Stimulated activated CD4-positive, alpha-beta T cell treated with anti-CD3 and anti-CD28 coated beads, TNF-alpha, amount 100 ng/mL, for 1 hour (primary cell): ENCODE measurements at places on chromosomes 5 and 9.

- DNase-seq = no peak
Measured at GRCh38 chr5:135027697-135028615, 6.1 kb downstream of the PITX1 start.

GRCh38 chr9:108104991-108105390, 615.4 kb upstream of the KLF4 start:
- no peak for DNase-seq

- no peak for DNase-seq
Measured at GRCh38 chr5:145130996-145131395, 704.1 kb downstream of the PRELID2 start.

DNA sequence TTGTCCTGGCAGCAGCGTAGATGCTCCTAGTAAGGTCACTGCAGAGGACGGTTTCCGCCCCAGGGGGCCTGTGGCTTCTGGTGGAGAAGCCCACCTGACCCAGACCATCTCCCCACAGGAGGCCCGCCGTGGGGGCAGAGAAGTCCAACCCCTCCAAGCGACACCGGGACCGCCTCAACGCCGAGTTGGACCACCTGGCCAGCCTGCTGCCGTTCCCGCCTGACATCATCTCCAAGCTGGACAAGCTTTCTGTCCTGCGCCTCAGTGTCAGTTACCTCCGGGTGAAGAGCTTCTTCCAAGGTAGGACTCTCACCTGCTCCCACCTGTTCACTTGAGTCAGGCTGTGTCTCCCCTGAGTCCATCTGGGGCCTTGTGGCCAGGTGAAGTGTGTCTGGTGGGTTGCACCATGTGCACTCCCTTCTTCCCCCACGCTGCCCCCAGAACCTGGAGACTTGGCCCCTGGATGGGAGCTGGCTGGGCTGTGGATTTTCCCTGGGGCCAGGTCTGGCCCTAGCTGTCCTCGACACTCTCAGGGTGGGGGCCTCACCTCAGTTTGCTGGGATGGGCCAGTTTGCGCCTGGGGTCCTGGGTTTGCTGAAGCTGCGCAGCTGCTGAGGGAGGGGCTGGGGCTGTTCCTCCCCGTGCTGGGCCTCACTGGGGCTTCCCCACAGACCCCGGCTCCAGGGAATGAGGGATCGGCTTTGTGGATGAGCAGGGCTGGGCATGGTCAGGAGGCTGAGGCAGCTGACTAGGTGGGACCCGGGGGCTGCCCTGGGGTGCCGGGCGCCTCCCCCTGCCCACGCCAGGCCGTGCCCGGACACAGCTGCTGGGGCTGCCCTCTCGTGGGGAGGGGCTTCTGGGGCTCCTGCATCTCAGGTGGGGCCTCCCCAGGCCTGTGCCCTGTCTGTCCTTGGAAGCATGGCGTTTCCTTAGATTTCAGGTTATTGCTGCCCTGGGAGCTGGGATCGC, 32.4 kb downstream of the AHRR start:
- no peak for DNase-seq

DNA sequence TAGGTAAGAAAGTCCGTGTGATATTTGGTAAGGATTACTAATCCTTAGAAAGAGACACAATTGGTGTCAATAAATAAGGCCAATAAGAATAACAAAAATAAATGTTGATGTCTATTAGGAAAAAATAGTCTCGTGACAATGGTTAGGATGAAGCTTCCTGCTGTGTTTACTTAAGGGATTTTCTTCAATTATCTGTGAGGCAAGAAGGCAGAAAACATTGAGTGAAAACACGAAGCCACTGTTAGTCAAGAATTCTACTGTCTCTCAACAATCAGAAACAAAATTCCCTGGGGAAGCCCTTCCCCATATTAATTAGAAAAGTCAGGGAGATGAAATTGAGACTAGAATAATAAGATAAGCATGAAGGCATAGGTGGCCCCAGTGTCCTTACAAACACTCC, 149.0 kb downstream of the SYK start:
- no peak for DNase-seq

DNA sequence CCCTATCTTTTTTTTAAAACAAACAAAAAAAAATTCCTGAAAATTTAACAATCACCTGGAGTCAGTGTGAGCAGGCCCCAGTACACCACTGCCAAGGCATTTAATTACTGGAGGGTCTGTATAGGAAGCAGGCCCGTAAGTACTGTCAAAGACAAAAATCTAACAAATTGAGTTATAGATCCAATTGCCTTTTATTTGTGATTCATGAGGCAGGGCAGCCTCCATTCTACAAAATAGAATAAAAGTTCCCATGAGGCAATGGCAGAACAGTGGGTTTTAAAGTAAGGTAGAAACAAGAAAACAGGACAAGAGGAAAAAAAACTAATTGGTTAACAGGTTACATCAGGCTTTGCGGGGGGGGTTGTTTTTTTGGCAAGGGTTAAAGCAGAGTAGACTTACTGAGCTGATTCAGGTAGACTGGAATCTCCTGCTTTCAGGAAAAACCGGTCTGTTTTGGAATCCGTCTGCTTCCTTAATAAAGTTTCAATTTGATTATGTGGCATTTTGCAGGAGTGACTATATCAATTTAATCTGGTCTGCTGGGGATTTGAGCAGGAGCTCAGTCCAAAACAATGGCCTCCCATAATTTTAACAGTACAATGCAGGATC, 48.9 kb downstream of the AUH start:
- DNase-seq = no peak

DNA sequence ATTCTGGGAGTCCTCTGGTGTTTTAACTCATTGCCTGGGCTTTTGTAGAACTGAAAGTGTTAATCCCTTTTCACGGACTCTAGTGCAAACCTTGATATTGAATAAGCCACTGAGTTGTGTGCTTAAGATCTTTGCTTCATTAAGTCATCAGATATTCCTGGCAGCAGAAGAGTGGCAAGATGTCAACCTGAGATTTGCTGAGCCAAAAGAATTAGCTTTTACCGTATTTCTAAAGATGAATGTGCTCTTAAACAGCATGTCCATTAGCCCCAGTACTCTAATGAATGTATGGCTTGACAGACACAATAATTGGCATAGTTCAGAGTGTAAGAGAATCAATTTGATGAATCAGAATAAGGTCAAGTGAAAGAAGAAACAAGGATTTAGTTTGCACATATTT, 87.2 kb upstream of the CDH6 start:
- no peak for DNase-seq

DNA sequence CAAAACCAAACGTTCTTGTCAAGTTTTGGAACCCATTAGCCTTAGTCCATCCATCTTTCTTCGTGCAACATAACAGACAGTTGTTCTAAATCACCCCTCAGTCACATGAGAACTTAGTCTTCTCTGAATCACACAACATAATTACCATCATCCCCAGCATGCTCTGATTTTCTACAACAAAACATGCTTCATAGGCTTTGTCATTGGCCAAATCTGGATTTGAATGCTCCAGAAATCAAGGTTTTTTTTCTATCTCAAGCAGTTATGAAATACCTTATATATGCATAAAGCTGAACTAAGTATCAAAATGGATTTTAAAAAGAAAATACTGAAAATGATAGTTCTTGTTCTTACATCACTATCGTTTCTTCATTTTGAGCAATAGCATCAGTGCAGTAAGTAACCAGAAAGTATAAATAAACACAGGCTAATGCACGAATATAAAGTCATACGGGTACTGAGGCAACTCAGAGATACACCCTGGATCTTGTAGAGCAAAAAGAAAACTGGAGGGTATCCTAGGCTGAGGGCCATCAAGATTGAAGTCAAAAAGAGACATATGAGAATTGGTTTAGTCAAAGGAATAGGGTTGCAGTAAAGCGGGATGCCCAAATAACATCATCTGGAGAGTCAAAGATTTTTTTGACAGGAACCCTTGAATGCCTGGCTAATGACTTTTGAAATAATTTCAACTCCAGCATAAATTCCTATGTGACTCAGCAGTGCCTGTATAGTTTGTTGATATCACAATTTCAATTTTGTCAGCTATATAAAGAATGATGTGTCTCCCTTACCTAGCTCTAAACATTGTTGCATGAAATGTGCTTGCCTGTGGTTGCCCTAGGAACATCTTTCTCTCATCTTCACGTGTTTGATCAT, 164.7 kb downstream of the ADAMTSL1 start:
- no peak for DNase-seq

DNA sequence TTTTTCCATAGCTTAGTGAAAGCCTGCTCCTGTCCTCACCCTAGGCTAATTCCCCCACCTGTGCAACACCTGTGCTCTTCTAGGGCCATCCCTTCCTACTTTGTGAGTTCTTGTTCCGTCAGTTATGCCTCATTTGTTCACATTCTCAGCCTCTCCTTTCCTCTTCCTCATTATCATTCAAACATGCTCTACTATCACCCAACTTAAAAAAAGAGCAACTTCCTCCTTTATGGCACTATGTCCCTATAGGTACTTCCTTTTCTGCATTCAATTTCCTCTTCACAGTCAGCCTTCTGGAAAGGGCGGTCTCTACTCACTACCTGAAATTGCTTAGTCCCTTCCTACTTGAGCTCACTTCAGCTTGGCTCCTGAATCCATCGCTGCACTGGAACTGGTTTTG, 111.8 kb upstream of the LHFPL2 start:
- no peak for DNase-seq

DNA sequence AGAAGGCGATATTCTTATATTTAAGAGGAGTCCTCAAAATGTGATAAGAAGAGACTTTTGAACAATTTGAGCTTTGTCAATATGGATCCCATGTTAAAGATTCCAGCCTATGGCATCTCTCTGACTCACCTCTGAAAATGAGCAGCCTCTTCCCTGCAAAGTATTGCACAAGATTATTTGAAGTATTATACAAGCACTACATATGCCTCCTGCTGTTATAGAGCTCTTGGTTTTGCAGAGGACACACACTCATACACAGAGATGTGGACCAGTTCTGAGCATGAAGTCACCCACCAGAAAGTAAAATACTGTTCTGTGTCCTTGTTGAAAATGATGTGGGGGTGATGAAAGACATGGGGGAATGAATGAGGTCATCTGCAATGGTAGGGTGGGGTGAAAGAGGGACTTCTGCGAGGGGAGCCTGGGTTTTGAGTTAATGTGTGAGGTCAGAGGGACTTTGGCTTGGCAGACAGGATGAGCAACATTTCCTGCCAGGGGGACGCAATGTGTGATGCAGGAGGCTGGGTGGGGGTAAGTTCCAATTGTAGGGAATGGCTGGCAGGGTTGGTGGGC, 25.8 kb downstream of the FBXL7 start:
- DNase-seq = no peak

DNA sequence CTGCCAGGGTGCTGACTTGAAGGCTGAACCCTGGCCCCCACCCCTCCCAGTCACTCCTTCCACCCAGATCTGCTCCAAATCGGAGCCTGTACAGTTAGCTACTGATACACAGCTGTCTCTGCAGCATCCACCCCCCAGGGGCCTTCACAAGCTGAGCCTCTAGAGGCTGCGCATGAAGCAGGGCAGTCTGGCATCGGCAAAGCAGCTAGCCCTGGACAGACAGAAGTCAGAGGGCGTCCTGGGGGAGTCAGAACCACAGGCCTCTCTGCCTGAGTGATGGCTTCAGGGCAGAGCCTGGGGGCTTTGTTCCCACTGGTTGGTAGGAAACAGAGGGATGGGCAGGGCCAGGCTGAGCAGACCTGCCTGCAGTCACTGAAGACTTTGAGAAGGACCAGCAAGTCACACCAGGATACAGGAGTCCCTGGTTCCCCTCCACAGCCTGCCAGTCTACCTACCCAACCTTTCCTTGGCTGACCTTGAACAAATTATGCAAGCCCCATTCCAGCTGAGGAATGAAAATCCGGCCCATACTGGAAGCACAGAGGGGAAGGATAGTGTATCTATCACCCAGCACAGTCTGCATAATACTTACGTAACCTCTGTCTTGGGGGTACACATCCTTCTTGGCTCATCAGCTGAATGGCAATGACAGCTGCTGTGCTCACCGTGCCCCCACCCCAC, 8.8 kb downstream of the VDAC1 start:
- DNase-seq = no peak

- no peak for DNase-seq
Measured at GRCh38 chr5:3605298-3606010, 9.8 kb downstream of the IRX1 start.

DNA sequence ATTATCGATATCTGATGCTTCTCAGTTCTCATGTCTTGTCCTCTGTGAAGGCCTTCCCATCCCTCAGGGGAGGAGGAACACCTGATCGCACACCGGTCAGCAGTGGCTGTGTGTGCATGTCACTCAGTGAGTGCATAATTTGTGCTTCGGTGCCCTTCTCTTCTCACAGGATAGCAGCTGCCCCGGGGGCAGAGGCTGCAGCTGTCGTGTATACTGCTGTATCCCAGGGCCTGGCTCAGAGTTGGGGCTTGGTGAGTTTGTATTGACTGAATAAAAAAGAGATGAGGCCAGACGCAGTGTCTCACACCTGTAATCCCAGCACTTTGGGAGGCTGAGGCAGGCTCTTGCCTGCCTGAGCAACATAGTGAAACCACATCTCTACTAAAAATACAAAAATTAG, 49.7 kb upstream of the NCS1 start:
- DNase-seq = no peak

DNA sequence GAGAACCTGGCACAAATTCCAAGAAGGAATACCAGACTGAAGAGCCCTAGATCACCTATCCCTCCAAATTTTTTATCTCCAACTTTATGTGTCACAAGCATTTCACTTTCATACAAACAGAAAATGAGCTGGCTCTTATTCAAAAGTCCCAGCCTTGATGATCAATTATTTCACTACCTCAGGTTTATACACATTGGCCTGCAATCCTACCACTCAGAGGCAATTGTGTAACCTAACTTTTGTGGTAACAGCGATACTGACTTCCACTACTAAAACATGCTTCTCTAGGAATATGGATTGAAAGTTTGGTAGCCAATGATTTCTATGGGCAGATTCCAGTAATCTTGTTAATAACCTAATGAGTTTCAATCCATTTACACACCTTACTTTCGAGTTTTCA, 10.5 kb downstream of the RNF38 start:
- no peak for DNase-seq

DNA sequence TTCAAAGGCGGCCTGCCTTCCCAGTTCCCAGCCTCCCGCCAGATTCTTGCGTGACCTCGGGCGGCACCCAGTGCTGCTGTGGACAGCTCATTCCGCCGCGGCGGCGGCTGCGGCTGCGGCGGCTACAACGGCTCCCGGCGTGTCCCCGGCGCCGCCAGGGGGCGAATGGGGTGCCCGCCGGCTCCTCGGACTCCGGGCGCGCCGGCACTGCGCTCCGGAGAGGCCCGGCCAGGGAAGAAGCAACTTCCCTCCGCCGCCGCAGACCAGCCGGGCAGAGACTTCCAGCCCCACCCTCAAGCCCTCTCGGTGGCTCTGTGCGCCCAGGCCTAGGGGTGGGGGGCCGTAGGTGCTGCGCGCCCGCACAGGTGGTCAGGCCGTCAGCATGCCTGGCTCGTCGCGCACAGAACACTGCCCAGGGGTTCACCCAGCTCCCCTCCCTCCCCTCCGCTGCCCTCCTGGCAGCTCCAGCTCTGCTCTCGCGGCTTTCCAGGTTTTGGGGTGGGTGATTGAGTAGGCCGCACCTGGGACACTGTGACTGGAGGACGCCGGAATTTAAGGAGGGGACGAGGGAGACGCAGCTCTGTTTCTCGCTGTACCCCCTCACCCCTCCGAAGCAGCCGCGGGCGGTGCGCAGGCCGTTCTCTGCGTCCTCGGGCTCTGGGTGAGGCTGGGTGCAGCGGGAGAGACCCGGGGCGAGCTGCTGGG, 20.2 kb downstream of the IGIP start:
- no peak for DNase-seq
